ENCODE measurements at places on chromosomes 13 and 19.

DNA sequence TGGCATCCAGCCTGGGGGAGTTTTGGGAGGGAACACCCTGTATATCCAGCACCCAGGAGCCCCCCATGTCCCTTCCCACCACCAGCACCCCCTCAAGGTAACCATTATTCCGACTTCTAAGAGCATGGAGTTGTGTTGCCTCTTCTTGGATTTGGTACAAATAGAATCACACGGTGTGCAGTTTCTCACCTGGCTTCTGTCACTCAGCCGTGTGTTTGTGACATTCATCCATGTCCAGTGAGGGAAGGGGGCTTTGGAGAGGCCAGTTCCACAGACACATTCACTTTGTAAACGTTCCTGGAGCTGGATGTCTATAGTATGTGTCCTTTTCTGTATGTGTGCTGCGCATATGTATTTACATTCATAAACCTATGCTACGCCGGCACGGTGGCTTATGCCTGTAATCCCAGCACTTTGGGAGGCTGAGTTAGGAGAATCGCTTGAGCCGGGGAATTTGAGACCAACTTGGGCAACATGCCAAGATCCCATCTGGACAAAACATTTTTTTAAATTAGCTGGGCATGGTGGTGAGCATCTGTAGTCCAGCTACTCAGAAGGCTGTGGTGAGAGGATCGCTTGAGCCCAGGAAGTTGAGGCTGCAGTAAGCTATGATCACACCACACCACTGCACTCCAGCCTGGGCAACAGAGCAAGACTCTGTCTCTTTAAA is 36.6 kb downstream of the MYH14 start:
- no peak for DNase-seq

GRCh38 chr19:45477713-45478453 is 10.1 kb downstream of the FOSB start:
- DNase-seq, result no peak

DNA sequence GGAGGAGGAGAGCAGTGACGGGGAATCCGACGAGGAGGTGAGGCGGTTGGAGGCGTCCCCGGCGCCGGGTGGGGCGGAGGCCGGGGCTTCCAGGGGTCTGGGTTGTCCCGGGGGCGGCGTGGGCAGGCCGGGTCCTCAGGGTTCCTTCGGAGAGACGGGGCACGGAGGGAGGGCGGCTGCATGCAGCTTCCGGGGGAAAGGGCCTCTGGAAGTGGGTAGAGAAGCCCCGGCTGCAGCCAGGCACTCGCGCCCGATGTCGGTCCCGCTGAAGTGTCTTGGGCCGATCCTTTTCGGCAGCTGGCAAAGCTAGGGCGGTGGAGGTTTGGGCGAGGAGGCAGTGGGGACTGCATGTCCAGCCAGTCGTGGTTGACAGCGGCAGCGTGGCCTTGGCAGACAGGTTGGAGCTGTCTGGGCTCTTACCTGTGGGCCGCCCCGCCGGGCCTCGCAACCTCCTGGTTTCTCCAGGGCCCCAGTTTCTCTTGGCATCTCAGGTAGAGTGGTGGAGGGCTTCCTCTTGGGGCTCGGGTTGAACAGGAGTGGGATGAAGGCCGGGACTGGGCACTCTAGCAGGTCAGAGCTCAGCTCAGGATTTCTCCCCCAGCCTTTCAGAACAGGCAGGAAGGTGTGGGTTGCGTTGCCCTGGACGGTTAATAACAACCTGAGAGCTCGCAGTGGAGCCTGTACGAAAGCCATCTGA is 690 bp downstream of the KMT2B start:
- DNase-seq, result no peak

GRCh38 chr13:110836605-110836903 is 78.3 kb downstream of the ANKRD10 start:
- DNase-seq, result no peak

DNA sequence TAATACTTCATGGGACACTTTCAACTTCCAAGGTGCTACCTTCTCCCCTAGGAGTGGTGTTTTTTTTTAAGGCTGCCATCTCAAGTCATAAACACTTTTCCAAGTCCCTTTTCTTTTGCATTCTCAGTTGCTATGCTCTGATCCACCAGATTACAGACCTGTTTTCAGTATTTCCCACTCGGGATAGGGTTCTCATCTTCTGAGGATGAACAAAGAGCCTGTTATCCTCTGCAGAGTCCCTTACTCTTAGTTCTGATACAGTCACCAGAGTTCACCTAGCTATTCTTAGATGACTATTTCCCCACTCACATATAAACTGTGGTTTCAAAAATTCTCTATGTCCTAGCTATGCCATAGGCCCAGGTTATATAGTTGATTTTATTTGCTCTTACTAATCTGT is 15.9 kb downstream of the ZDHHC20 start:
- no peak for DNase-seq
